ENCODE measurements at places on chromosomes 3 and 15.

DNA sequence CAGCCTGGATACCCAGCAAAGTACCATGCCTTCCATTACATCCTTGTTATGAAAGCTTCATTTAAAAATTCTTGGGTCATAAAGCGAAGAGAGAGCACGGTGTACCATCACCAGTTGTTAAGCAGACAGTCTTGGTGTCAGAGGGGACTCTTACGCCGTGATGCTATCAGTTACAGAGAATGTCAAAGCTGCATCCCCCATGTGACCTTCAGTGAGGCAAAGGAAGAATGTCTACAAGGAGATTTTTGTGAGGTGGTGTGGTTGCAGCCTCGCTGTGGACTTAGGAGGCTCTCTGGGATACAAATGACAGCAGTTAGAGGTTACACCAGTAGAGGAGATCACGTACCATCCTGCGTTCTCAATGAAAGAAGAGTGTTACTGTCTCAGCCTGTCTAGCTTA lies 278.3 kb downstream of the FEZF2 start:
- no peak for DNase-seq

DNA sequence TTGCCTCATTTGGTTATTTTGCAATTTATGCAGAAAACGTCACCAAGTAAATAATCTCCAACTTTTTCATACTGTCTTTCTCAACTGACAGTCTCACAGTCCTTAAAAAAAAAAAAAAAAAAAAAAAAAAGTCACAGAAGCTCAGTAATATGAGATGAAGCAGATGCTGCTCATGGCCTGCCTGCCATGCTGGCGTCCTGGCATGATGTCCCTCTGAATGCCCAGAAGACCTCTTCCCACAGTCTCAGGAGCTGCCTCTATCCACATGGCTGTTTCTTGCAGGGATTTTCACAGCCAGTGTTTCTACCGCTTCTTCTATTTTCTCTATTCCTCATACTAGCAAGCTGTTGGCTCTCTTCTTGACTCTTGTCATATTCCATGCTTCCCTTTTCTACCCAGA lies 87.7 kb downstream of the TGFBR2 start:
- DNase-seq, result no peak

DNA sequence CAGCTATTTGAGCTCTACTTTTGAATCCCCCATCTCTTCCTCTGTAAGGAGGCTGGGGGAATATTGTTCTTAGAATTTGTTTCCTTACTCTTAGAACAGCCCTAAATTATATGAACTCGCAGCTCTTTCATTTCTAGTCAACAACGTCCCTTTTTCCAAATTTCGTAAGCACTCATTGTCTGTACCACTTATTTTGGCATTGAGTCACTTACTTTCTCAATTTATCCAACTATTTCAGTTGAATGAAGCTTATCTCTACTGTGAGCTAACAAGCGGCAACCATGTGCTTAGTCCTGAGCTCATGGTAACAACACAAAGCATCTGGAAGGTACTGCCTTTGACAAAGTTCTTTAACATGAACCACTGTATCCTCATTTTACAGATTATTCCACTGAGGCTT lies 191.1 kb downstream of the GREM1 start:
- DNase-seq, result no peak

DNA sequence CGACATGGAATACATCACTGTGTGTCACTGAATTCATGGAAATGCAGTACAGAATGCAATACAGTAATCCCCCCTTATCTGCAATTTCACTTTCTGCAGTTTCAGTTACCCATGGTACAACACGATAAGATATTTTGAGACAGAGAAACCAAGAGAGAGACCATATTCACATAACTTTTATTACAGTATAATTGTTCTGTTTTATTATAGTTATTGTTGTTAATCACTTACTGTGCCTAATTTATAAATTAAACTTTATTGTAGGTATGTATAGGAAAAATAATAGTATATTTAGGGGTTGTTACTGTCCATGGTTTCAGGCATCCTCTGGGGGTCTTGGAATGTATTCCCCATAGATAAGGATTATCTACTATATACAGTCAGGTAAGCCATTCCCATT lies 61.8 kb downstream of the MBNL1 start:
- no peak for DNase-seq

DNA sequence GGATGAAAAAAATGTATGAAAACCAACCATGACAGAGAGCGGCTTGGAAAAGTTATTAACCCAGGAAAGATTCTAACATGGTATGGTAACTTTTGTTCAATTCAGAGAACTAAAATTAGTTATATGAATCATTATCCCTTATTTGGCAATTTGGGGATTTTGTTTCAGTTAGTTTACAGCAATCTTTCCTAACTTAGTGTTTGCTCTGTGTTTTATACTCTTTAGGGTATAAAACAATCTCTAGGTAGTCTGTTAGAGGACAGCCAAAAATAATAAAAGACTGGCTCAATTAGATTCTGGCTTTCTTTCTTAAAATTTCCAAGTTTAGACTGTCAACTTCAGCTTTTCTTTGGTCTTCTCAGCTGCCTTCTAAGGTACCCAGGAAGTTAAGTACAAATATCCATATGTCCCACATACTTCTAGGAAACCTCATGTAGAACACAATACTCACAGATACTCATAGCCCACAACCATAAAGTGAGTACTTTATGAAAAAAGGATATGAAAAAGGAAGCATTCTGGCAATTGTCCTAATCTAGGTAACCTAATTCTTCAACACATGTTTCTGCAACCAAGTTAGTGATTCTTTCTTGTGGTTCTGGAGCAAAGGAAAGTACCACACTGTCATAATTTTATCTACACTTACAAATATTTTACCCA lies 849.3 kb downstream of the ROBO1 start:
- no peak for DNase-seq

- DNase-seq, result peak; percentile 33
These were observed 1.2 kb downstream of the YEATS2 start for GRCh38 chr3:183698756-183699155.

GRCh38 chr3:184380627-184381260 lies 890 bp downstream of the CHRD start:
- DNase-seq, result peak; percentile 32

GRCh38 chr15:29130476-29130875 lies 139.1 kb downstream of the NSMCE3 start:
- no peak for DNase-seq

DNA sequence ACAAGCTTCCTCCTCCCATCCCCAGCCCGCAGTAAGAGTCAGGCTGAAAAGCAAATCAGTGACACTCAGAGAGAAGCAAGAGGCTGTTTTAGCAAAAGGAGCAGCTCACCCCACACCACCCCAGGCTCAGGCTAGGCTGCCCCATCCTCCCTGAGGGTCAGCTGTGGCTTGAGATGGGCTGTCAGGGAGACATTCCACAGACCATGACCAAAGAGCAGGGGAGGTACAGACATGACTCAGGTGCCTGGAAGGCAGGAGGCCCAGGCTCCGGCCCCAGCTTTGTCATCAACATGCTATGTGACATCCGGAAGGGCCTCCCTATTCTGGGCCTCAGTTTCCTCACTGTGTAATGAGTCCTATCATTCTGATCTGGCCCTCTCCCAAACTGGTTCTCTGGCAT lies 24.7 kb downstream of the HCN4 start:
- peak; percentile 38 for DNase-seq

DNA sequence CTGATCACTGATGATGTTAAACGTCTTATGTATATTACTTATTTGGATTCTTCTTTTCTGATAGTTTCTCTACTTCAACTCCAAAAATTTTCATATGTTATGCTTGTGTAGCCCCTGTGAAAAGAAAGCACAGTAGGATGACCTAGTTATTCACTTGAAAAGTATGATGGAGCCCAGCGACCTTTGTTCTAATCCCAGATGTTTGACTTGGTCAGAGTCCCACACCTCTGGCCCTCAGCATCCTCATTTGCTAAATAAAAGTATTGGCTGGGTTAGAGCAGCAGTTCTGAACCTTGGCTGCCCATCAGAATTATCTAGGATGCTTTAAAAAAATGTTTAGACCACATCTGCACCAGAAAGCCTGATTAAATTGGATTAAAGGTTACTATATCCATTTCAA lies 173.7 kb downstream of the ATG7 start:
- peak; percentile 22 for DNase-seq

GRCh38 chr15:56820333-56820732 lies 87.0 kb upstream of the ZNF280D start:
- DNase-seq, result no peak

DNA sequence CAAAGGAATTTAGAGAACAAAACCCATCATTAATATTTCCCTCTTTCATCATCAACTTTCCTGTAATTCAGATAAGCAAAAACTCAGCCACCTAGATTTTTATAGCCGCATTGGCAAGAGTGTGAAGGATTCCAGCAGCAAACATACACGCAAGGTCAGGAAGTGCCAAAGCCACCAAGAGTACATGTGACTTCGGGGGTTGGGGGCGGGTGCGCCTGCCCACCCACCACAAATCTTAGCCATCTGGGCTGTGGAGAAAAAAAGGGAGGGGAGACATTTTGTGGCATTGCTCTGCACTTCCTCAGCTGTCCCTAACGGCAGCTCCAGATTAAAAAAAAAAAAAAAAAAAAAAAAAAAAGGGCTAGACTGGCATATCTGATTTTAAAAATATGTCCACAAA lies 148.4 kb downstream of the TNIK start:
- no peak for DNase-seq

DNA sequence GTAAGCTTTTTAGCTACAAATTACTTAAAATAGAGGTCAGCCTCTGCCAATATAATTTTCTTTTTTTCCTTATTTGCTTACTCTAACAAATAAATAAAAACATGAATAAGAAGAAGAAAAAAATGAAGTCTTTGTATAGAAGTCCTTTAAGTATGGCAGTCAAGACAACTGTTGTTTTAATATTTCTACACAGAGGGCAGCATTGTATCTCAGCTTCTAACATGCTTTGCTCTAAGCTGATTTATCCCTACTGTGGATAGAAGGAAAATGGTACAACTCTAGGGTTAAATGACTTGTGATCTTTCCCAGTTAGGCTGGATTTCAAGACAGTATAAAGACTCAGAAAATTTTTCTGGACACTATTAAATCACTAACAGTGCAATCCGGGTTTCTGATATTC lies 104.3 kb upstream of the MEIS2 start:
- no peak for DNase-seq

- DNase-seq, result no peak
These were observed 31.3 kb upstream of the ARHGEF3 start for GRCh38 chr3:56833022-56833421.

GRCh38 chr3:74520895-74521294 lies 93.6 kb downstream of the CNTN3 start:
- no peak for DNase-seq

DNA sequence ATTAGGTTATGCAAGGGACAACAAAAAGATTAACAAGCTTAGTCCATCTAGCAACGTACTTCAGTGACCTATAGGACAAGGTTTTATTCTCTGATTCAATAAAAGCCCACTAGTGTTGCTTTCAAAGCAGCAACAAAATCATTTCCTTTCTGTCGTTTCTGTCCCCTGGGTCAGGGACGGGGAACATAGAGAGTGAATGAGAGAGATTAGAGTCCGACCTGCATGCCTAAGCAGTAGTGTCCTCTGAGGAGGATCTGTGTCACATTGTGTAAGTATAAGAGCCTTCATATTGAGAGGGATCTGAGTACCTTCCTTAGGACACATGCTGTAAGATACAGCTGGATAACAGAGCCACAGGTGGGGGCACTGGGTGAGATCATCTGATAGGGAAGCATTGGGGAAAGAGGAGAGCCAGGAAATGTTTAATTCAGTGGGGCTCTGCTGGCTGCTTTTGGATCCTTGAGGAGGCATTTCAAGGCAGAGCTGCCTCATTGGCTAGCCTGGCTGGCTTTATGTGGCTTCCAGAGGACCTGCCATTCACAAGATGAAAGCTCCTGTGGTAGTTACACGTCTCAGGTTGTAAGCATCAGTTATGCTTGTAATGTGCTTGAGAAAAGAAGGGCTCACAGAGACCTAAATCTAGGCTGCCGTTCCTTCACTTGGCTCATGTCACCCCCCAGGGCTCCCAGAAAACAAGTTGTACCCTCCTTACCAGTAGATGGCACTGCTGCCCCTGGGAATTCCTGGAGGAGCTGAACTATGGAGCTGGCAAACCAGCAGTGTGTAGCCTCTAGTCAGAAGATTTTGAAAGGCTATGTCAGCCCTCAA lies 2.7 kb downstream of the TMEM108 start:
- peak; percentile 87 for DNase-seq

- no peak for DNase-seq
These were observed 18.8 kb downstream of the TMEM207 start for GRCh38 chr3:190430906-190431305.

- no peak for DNase-seq
These were observed 343.2 kb downstream of the UNC13C start for GRCh38 chr15:54321426-54321825.

DNA sequence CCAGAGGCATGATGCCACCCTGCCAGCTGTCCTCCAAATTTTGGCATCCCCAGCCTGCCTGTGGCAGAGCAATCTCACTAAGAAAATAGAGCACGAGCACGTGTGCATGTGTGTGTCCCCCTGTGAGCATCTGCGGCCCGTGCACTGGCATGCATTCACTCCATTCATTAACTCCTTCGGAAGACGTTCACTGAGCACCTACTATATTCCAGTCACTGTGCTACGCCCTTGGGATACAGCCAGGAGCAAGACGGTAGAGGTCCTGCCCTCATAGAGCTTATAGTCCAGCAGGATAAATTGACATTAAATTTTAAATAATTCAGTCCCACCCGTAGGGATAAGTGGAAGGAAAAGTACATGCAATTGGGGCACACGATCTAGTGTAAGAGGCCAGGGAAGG lies 40.0 kb upstream of the HES1 start:
- no peak for DNase-seq

DNA sequence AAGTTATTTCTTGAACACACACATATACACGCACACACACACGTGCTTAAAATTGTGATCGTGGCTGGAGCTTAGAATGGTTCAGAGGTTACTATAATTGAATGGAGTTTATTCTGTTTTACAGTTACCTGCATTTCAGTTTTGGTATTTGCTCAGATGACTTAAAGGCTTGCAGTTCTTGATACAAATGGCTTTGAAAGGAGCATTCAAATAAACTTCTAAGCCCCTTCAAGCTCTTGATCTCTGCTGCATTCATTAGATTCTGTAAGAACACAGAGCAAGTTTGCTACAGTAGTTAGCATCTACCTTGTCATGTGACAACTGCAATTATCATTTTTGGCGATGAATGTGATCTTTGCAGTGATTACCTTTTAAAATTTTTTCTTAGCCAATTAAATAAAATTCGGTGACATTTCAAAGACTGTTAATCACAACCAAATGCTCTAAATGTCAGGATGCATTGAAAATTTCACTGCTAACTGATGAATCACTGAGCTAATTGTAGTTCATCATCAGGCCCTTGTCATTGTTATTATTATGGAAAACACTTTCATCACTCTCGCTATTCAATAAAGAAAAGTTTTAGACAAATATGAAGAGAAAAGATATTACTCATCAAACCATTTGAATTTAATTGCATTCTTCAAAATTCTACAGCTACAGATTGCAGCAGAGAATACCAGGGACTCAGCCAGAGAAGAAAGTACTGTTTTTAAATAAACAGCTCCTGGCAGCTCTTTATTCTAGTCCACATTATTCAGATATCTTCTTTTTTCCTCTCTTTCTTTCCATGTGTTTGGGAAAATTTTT lies 296.1 kb downstream of the LRTM1 start:
- DNase-seq, result no peak

DNA sequence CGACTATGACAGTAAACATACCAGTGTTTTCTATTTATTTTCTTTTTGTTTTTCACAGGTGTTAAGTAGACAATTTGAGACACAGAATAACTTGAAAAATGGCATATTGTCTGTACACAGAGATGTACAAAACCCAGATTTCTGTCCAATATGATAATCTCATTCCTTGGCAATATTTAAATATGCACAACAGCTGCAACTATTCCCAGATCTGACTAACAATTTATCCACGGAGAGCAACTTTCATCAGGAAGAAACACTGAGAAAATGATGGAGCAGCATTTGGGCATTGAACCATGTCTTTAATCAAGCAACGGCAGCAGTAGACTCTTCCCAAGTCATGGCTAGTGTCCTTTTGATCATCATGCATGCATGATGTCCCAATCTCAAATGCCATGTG lies 452.6 kb downstream of the ZPLD1 start:
- no peak for DNase-seq
